Suppressor macrophage treated with lipopolysaccharide for 4 hours (primary cell): ENCODE measurements at places on chromosomes 4 and X.

DNA sequence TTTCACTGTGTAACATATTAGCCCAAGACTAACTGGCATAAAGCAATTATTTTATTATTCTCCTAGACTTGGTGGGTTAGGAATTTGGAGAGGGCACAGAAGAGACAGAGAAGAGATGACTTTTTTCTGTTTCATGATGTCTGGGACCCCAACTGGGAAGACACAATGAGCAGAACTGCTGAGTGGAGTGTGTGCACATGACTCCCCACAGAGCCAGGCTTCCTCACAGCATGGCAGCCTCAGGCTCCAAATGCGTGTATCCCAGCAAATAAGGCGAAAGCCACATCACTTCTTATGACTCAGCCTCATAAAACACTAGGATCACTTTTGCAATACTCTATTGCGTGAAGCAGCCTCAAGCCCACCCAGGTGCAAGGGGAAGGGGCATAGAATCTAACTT lies 68.4 kb downstream of the MFAP3L start:
- no peak for DNase-seq

GRCh38 chrX:101602077-101602476 lies 15.7 kb downstream of the ARMCX6 start:
- DNase-seq: no peak

DNA sequence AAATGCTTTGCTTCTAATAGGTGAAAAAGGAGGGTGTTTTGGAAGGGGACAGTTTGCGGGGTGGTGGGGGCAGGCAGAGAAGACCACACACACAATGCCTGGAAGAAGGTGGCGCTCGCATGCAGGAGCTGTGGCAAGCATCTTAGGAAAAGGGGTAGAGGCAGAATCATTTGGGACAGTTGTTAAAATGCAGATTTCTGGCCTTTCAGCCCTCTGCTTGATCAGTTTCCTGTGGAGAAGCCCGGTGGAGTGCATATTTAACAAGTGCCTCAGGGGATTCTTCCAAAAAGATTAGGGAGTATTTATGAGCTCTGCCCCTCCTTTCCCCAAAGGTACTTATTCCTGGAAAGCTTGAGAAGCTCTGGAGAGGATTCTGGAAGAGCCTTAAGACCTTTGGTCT lies 4.8 kb downstream of the NOCT start:
- no peak for DNase-seq

DNA sequence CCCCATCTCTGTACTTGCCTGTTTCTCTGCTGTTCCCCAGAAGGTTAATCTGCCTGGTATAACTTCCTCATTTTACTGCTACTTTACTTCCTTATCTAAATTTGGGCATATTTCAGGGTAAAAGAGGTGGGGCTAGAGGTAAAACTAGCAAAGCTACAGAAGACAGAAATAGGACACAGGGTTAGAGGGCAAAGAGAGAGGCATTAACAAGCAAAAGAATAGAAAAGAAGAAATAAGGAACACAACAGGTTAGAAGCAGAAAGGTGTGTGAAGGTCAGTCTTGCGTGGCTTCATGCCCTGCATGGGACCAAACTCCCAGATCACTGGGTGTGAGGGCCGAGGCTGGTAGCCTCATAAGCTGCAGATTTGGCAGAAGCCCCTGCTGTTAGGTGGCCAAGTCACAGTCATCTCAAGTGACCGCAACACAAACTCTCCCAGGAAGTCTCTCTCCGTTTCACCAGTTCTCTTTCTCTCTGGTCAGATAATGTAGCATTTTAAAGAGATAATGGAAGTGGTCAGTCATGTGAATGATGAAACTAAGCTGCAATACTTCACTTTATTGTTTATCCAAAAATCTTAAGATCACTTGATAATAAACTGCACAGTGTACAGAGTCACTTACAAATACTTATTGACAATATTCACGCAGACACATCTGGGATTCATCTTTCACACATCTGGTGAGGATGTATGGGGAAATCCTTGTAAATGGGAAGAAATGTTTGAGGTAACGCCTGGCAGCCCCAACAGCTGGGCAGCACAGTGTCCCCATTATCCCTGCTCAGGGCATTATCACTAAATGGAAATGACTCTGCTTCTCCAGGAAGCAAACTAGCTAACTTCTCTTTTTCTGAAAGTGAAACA lies 16.4 kb downstream of the TMEM154 start:
- peak; percentile 54 for DNase-seq

DNA sequence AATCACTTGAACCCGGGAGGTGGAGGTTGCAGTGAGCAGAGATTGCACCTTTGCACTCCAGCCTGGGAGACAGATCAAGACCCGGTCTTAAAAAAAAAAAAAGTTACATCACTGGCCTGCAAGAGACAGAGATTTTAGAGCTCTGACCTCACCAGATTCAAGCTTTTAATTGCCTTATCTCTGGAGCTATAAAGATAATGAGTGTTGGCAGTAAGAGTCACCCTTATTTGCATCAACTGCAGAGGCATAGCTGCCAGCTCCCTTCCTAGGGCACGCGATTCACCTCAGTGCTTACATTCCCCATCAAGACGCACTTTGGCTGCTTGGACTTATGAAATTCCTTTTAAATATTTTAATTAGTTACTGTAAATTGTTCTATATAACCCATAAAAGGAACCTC lies 12.5 kb upstream of the SPATA4 start:
- DNase-seq: no peak

DNA sequence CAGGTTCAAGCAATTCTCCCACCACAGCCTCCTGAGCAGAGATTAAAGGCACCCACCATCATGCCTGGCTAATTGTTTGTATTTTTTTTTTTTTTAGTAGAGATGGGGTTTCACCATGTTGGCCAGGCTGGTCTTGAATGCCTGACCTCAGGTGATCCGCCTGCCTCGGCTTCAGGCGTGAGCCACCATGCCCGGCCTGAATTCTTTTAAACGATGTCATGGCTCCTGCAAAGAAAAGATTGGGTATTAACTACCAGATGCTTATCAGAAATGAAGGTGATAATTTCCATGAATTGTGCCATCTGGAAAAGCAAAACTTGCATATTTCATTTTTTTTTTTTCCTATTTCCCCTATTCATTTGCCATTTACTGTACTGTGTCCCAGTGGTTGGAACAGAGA lies 195.7 kb upstream of the IGFBP7 start:
- no peak for DNase-seq
